Foreskin fibroblast (primary cell): ENCODE measurements at places on chromosomes 7 and 10.

- DNase-seq: no peak
Measured at GRCh38 chr10:1292611-1293031, 236.4 kb downstream of the WDR37 start.

- DNase-seq: no peak
Measured at GRCh38 chr7:74103219-74103772, 19.7 kb downstream of the LIMK1 start.

DNA sequence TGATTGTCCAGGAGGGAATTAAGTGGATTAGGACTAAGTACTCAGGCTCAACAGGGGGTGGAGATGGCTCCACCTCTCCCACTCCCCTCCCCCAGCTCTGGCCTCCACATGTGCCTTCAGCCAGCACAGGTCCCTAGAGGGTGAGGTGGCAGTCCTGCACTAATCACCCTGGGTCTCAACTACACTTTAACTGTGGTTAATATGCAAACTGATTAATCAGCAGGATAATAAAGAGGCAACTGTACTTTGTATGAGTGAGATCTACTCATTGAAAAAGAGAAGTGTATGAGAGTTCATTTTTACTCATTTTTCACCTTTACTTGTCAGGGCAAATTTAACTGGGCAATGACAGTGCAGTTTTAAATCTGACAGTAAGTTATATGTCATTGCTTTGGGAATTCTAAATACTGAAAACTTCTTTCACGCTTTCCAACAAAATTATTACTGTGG is 223.8 kb upstream of the CCDC6 start:
- DNase-seq: no peak

GRCh38 chr10:52136921-52137320 is 177.2 kb upstream of the DKK1 start:
- DNase-seq: no peak

- peak; percentile 61 for DNase-seq
Measured at GRCh38 chr10:79424221-79425073, 21.0 kb downstream of the ZCCHC24 start.

- no peak for DNase-seq
Measured at GRCh38 chr7:114710499-114710898, 211.4 kb upstream of the MDFIC start.

GRCh38 chr10:31604096-31604495 is 285.1 kb downstream of the ZEB1 start:
- peak; percentile 92 for DNase-seq

DNA sequence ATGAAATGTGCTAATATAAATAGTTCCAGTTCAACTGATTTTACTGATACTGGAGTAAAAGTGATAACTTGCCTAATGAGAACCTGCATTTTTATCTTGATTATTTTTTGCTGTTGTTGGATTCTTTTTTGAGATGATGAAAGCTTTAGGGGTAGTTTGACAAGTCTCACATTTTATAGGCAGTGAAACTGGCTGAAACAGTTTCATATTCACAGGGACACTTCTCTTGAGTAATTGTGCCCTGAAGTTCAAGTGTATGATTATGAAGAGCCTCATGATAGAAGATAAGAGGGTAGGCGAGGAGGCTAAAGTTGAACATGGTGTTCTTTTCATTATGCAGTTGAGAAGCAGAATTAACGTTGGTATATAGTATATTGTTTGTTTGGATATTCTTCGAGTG is 5.1 kb downstream of the AUTS2 start:
- DNase-seq: no peak

DNA sequence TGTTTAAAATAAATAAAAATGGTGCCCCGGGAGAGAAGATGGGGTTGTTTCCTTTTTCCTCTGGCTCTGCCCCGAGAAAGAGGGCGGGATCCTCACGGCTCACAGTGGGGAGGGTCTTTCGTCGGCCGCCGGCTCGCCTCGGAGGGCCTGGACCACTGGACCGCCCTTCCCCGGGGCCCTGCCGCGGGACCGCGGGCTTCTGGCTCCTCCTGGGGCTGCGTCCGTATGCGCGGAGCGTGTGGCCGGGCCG is 3.5 kb upstream of the IGF2BP3 start:
- DNase-seq: no peak

GRCh38 chr10:52100011-52100547 is 214.0 kb upstream of the DKK1 start:
- no peak for DNase-seq

DNA sequence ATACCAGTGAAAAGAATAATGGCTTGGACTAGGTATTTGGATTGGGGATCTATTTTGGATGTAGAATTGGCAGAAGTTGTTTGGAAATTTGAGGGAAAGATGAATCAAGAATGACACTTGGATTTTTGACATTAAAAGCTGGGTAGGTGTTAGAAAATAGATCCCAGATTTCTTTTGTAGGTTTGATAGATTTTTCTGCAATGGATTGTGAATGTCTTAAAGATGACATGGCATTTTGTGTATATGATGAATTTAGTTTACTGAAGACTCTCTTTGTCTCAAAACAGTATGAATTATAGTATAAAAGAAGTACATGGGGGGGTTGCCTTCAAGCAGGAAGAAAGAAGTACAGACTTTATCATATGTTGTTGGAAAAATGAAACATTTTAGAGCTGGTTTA is 75.8 kb downstream of the MPLKIP start:
- no peak for DNase-seq

- DNase-seq: no peak
Measured at GRCh38 chr10:131274883-131275282, 36.6 kb downstream of the TCERG1L start.

DNA sequence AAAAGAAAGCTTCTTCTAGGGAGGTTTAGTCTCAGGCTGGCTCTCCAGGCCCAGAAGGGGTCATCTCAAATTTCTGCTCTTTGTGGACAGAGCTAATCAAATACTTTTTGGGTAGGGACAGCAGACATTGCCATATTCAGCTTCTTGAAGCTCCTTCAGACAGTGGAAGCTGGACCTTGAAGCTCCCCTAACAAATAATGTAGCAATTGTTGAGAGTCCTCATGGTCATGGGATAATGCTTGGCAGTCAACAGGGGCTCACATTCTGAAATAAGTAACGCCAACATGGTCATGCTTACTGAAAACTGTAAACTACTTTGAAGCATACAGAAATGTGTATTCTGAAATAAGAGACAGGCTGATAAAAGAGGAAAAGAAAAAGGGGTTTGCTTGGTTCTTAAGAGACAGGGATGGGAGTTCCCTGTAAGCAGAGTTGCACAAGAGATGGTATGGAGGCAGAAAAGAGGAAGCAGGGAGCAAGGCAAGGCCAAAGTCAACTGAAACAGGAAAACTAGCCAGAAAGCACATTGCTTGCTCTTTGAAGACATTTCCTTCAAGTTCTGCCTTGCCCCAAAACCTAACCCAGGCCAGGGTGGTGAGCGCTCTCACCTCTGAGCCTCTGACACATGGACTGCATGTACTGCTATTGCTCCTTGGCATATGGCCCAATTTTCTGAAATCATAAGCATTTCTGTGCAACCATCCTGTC is 53.1 kb upstream of the KMT2E start:
- DNase-seq: peak; percentile 70

DNA sequence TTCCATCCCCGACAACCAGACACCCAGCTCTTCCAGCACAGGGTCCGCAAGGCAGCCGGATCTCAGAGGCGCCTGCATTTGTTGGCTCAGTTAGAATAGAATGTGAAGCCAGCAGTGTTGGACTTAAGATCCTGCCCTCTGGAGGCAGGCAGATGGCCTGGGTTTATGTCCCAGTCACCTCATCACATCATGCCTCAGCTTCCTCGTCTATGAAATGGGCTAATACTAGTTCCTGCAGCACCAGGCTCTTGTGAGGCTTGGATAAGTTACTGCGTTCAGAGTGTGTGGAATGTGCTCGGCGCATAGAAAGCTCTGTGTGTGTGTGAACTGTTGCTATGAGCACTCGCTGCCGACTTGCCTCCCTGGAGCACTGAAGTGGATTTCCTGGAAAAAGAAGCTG is 202.5 kb upstream of the GPR26 start:
- no peak for DNase-seq

DNA sequence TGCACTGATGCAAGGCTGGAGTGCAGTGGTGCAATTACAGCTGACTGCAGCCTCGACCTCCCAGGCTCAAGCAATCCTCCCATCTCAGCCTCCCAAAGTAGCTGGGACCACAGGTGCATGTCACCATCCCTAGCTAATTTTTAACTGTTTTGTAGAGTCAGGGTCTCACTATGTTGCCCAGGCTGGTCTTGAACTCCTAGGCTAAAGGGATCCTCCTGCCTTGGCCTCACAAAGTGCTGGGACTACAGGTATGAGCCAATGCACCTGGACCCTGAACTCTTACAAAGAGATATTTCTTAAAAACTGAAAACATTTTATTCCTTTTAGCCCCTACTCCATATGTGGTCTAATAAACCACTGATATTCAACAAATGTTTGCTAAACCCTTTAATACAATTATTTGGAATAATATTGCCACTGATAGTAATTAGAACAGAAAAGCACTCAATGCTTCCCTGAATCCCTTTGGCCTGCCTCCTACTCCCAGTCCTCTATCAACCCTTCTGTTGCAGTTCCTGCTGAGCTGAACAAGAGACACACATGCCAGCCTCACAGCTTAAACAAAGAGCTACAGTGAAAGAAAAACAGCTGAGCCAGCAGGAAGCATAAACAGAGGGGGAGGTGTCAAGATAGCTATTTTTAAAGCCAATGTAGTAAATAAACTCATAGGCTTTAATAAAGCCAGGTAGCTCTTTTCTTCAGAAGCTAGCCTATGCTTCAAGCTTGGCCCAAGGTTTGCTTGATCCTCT is 7.0 kb upstream of the GNAI1 start:
- DNase-seq: no peak

GRCh38 chr10:87921931-87922688 is 58.7 kb downstream of the PTEN start:
- DNase-seq: no peak

DNA sequence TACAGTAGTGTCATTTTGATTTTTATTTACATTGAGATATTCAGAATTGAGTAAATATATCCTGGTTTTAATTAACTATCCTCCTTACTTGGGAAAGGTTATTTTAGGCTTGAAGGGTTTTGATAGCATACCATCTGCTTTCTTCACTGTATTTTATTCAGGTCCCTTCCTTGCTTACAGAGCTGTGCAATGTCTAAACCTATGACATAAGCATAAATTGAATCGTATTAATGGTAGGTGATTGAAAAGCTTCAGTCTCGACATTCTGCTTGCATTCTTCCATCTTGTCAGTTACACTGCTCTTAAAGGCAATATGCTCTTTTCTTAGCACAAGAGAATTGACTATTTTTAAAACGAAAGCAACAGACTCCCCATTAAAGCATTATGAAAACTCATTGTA is 102.5 kb downstream of the ARID5B start:
- DNase-seq: no peak

GRCh38 chr7:100373261-100373831 is at the start of gene PILRA:
Gene PILRA (plus strand): TSS chr7:100373487. CDS start chr7:100373657, 170 bp downstream.
- DNase-seq: peak; percentile 49

GRCh38 chr7:128815289-128815942 is 14.8 kb upstream of the FLNC start:
- no peak for DNase-seq

GRCh38 chr10:5887029-5887428 is 2.7 kb downstream of the ANKRD16 start:
- DNase-seq: peak; percentile 18

DNA sequence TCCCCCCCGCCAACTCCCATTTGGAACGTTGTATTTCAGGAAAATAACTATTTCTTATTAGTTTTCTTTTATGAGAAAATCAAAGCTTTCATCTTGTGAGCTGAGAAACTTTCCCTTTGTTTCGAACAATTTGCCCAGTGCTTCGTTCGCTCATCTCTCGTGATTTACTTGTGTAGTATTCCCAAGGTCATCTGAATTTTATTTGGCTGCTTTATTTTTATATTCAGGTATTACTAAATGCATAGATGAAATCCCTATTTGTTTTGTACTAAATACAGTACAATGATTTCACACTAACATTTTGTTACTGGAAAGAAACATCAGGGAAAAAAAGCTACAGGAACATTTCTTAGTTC is 12.0 kb upstream of the EBLN1 start:
- DNase-seq: peak; percentile 32

DNA sequence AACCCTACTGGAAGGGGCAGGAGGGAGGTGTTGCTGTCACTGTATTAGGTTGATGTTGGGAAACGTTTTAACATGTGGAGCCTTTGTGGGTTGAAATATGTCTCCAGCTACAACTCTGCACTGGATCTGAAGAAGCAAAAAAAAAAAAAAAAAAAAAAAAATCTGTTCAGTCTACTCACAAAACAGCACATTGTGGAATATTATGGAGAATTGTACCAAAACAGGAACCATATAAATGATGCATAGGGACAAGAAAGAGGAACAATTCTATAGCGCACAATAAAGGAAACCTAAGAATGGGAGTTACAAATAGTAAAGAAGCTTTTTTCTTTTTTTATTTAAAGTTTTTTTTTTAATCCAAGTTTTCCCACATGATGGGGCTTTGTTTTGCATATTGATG is 63.8 kb downstream of the CCSER2 start:
- DNase-seq: no peak

- peak; percentile 6 for DNase-seq
Measured at GRCh38 chr7:70093205-70093904, 495.1 kb downstream of the AUTS2 start.

DNA sequence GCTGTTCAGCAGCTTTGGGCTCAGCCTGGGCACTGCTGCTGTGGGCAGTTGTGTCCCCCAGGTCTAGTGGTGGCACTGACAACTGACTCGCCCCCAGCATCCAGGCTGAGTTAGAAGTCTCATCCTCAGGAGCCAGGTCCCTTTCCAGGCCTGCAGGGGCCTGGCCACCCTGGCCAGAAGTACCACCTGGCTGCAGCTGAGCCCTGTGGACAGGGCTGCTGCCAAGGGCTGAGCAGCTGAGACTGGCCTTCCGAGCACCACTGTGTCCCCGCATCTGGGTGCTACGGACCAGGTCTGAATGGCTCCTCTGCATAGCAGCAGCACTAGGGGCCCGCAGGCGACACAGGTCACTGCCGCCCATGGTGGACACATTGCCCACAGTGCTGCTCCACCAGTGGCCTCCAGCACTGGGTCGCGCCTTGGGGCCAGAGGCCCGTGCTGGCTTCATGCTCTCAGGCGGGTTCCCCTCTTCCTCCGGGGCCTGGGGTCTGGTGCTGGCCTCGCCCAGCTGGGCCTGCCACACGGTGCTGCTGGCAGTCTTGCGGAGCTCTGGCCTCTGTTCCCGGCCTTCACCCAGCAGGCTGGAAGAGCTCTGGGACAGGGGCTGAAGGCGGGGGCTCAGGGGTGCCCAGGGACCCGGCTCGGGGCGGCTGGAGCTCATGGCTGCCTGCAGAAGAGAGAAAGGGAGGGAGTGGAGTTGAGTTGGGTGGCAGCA is 6.2 kb downstream of the GPRIN2 start:
- DNase-seq: no peak

- peak; percentile 9 for DNase-seq
Measured at GRCh38 chr10:6020826-6021225, 41.3 kb downstream of the IL2RA start.

- DNase-seq: peak; percentile 66
Measured at GRCh38 chr7:5629941-5630340, 151.5 kb downstream of the RNF216 start.
